ENCODE measurements at places on chromosomes 1 and 21.
A peak's percentile ranks its signal among the peaks of the same experiment; 100 is the strongest.

- DNase-seq = no peak
Measured at GRCh38 chr1:245046769-245047168, 108.0 kb upstream of the KIF26B start.

- DNase-seq = no peak
Measured at GRCh38 chr1:1940123-1940425, 21.0 kb upstream of the TMEM52 start.

- DNase-seq = no peak
Measured at GRCh38 chr1:93635614-93636543, 45.8 kb downstream of the BCAR3 start.

DNA sequence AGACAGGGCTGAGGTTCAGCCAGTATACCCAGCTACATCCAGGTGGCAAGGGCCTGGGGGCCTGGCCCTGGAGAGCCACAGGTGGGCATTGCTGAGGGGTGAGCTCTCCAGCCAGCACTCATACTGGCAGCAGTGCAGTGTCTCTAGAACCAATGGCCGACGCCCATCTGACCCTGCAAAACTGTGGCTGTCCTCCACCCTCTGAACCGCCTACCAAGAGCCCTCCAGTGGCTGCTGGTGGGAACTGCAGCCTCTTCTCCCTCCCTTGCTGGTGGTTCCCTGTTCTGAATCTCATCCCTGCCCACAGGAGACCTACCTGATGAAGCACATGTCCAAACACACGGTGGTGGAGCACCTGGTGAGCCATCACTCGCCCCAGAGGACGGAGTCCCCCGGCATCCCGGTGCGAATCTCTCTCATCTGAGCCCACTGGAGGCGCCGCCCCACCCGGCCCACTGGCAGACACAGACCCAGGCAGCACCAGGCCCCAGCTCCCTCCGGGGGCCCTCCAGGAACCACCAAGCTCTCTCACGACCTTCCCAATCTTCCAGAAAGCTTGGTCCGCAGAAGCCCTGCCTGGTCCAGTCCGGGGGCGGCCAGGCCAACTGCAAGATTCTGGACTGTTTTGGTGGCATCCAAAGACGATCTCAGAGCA is 22.1 kb downstream of the A3GALT2 start:
- peak; percentile 58 for DNase-seq
